ENCODE measurements at places on chromosomes 4 and X.

DNA sequence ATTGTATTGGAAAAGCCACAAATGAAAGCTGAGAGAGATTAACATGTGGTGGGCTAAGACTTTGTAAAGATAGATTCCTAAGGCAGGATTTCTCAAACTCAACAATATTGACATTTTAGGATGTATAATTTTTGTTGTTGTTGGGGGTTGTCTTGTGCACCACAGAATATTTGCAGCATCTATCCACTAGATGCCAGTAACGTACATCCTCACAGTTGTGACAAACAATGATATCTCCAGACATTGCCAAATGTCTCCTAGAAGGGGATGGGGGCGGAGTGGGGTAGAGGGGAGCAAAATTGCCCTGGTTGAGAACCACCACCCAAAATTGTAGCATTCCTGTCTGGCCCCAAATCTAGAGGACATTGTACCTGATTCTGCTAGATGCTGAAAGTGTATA is 14.7 kb upstream of the CBR4 start:
- no peak for DNase-seq

- no peak for DNase-seq
Measured at GRCh38 chrX:40406330-40406859, 174.4 kb upstream of the ATP6AP2 start.

DNA sequence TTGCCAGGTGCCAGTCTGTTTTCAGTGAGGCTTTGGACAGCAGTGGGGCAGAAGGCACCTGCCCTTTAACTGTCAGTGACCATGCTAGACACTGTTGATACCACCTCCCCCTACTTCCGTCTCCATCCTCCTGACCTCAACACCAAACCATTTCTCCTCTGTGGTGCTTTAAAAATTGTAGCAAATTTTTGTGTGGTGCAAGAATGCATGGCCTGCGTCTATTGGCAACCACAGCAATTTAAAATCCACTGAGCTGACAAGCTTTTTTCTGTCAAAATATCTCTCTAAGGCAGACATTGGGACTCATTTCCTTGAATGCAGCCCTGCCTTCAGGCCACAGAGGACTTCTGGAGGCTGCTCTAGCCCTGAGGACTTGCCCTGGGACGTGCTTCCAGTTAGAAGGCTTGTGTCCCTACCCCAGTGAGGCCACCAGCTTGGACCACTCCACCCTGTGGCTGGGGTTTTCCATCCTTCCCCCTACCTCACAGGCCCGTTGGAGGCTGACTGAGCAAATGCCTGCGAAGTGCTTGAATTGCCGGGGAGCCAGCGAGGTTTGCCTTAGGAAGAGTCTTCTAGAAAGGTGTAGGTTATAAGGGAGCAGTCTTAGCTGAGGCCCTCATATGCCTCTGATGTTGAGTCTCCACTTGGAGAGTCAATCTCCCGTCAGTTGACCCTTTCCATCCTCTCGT is 6.9 kb downstream of the PRRG3 start:
- no peak for DNase-seq

DNA sequence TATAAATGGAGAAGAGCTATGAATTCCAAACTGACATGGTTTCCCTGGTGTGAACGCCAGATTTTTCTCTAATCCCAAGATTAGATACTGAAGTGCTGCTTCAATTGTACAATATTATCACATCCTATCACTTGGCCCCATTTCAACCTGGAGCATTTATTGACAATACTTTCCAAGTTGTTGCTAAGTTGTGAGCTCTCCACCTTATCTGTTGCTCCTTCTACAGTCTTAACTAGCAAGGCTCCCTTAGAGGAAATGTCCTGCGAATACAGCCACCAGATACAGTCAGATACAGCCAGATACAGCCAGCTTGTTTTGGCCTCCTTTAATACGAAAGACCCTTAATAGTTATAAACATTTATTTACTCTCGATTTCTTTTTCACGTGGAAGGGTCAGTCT is 466.3 kb upstream of the FAM241A start:
- no peak for DNase-seq

DNA sequence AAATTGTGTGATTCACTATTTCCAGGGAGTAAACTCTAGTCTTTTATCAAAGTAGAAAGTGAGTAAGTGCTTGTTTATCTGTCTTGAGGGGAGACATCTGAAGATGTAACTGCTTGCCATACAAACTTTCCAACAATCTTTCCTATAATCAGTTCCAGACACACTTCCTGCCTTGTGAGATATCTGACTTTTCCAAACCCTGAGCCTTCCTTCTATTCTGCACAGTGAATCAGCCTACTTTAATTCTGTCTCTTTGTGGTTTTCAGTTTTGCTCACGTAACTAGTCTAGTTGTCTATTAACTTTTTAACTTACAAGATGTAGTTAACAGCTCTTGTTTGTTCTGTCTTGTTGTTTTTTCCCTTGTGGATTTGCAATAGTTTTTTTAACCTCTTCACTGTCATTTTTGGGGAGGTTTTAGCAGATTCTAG is 947.8 kb downstream of the C4orf33 start:
- DNase-seq = no peak

DNA sequence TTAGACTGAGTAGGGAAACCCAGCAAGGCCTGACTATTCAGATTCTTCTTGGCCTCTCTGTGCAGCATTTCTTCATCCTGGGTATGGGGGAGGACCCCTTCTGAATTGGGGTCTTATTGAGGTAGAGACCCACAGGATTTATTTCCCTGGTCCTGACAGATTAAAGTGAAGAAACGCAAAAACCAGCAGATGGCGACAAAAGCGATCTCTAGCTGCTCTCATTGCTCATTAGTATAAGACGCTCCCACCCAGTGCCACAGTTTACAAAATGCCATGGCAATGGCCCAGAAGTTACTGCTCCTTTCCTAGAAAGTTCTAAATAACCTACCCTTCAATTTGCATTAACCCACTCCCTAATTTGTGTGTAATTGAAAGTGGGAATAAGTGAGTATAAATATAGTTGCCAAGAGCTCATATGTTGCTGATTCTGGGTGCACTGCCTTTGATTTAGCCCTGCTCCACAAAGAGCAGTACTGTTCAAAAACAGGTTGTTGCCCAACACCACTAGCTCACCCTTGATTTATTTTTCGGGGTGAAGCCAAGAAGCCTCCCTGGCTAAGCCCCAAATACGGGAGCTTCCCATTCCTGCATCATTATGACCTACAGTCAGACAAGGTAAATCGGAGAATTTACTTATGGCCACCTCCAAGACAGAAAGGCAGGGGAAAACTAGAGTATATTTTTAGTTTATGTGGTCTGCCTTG is 3.7 kb upstream of the BEX4 start:
- peak; percentile 22 for DNase-seq

GRCh38 chr4:8319061-8319460 is 49.5 kb downstream of the HTRA3 start:
- DNase-seq = no peak

DNA sequence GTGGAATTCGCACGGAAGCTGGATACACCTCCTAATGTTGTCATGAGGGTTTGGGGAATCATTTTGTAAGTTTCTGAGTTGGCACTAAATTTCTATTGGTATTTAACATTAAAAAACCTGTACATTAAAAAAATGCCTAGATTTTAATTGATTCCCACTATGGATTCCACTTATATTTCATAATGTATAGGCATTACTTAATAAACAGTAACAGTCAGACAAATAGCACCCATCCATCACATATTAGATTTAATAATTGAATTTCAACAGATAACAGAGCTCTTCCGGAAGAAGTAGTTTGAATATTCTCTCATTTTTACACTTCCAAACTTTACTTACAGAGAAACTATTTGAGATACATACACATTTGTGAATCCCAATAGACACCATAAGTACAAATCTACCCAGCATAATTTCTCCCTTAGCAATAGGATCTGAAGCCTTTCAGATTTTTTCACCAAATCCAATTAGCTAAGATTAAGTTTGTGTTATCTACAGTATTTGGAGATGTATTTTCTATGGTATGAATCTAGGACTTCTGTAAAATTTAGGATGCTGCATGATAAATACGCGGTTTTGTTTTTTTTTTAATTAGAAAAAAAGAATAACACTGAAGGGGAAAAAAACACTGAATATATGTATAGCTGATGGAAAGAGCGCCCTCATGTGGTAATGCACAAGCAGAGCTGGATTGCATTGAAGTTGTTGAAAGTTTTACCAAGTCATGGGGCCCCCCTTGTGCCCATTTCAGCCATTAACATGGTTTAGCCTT is 12.2 kb upstream of the ODAM start:
- no peak for DNase-seq

DNA sequence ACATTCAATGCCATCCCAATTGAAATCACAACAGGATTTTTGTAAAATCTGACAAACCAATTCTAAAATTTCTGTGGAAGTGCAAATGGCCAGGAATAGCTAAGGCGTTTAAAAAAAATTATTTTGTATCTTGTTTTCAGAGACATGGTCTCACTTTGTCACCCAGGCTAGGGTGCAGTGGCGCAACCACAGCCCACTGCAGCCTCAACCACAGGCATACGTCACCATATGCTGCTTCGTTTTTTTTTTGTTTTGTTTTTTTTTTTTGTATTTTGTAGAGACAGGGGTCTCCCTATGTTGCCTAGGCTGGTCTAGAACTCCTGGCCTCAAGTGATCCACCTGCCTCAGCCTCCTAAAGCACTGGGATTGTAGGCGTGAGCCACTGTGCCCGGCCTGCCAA is 24.5 kb downstream of the ZNF41 start:
- DNase-seq = no peak

DNA sequence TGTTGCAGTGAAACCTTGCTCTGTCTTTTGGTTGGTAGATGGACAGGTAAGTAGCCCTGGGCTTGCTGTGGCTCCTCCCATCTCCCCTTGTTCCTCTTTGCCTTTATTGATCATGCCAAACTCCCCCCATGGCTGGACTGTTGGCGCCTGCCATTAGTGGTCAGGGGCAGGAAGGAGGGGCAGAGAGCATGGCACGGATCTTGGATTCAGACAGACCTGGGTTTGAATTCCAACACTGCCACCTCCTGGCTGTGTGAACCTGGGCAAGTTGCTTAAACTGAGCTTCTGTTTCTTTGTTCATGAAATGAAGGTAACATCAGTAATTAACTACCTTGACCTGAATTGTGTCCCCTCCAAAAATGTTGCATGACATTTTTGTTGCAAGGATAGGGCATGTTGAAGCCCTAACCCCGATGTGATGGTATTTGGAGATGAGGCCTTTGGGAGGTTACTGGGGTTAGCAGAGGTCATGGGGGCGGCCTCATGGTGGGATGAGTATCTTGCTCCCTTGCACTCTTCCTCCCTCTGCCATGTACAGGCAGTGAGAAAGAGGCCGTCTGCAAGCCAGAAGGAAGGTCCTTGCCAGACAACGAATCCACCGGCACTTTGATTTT is 6.0 kb downstream of the SLC2A9 start:
- no peak for DNase-seq

DNA sequence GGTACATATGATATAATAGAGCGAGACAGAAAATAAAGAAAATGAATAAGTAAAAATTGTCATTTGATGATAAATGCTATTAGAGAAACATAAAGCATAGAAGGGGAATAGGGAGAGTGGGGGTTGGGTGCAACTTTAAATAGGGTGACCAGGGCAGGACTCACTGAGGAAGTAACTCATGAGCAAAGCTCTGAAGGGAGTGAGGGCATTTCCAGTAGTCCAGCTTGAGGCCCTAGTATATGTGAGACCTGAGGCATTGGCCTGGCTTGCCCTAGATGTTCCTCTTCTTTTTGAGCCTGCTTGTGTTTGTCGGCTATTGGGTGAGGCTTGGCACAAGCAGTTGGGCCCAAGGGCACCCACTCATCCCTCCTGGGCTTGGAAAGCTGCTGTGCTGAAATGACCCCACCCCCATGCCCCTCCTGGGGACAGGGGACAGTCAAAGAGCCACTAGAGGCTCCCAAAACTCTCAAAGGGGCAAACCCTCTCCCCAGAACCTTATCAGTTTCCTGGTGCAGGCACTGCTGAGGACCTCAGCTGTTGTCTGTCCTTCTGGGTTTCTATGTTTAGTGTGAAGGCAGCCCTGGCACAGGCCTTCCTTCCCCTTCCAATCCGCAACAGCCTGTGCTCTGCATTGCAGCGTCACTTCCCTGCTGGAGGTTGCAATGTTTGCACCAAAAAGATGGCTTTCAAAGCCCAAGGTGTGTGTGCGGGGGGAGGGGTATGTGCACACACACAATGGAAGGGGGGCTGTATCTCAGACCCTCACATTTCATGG is 40.1 kb downstream of the APLN start:
- DNase-seq = no peak

- DNase-seq = no peak
Measured at GRCh38 chr4:114509340-114509739, 89.3 kb upstream of the UGT8 start.

DNA sequence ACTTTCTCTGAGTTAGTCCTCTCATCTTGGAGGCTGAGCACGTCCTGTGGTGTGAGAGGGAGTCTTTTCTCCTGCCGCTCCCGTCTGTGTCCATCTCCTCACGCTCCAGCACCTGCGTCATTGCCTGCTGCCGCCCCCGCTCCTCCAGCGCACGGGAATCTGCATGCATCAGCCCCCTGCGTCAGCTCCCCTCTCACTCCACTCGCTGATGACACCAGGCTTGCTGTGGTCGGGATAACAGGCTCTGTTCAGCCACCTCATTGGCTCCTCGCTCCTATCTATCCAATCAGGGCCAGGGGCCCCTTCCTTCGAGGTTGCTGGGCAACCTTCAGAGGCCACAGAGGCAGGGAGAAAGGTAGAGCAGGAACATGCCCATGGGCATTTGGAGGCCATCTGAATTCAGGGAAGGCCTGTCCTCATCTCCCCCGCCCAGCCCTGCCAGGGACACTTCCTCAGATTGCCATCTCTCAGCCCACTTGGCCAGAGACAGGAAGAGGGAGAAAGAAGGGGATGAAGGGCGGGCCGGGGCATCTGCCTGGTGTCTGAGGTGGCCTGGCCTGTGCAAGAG is 9.3 kb downstream of the ZNF185 start:
- DNase-seq = no peak

- DNase-seq = no peak
Measured at GRCh38 chr4:52743444-52744019, 7.7 kb downstream of the ERVMER34-1 start.

- no peak for DNase-seq
Measured at GRCh38 chr4:59960143-59960542, 1240.0 kb upstream of the ADGRL3 start.

DNA sequence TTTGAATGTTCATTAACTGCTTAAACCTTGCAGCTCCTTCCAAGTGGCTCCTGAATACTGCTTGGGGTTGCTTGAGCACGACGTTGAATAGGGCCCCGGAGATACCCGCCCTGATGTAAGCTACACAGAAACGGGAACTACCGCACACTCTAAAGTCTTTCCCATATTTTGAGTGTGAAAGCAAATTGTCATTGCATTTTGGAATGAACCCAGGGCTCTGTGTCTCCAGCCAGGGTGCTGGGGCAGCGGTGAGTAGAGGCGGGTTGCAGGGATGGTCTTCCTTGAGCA is 59.4 kb upstream of the HELT start:
- DNase-seq = no peak

DNA sequence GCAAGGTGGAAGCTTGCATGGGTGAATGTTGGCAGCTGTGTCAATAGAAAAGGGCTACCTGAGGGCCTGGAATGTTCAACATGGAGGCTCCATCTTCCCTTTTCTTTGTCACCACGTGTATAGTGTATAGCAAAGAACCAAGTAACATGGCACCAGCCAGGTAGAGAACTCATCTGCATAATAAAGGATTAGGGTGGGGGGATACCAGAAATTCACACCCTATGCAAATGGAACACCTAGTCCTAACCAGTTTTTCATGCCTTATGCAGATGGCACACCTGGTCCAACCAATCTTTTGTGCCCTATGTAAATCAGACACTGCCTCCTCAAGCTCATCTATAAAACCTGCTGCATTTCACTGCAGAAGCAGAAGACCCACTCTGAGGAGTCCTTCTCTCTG is 169.6 kb upstream of the GLRA2 start:
- DNase-seq = no peak

All from activated naive CD4-positive, alpha-beta T cell treated with Interleukin-2 at 50 U/mL for 16 hours (primary cell).